ENCODE measurements at places on chromosomes 4 and X. TPM values are rescaled to one million over a fixed set of nuclear protein-coding genes. Genes with fewer than 3 reads are reported as not detected.

DNA sequence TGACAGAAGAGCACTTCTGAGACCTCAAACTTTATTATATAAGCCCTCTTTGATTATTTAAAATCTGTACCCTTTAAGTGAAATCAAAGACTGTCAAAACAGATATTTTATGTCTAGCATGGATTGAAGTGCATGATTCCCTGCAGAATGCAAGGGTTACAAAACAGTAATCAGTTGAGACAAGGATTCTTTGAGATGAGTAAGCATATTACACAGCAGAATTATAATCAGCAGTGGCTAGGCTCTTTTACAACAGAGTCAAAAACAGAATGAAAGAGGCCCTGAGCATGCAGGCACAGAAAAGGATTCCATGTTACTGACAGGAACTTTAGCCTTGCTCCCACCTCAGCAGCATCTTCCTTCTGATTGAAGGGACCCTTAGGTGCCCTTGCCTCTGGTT lies 487.9 kb upstream of the GALNT7 start:
- no peak for DNase-seq

DNA sequence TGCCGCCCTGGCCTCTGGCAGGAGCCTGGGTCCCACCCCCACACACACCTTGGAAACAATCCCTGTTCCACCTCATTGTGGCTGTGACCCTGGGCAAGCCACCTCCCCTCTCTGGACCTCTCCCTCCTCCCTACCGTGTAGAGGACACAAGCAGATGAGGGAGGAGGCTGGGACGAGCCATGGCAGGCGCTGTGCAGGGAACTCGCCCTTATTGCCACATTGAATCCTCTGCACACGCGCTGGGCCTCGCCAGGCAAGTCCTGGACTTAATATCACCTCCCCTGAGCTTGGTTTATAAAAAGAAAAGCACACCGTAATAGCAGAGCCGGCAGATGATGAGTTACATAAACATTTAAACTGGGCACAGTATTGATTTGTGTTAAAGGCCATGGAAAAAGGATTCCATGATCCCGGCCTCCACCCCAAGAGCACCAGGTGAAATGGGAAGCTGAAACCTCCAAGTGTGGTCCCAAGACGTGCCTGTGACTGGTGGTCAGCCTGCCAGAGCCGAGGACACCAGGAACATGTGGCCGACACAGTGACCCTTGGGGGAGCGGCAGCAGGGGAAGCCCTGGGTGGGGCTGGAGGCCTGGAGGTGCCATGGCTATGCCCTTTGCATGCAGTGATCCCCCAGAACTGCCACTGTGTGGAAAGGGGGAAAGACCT lies 81.1 kb downstream of the PPP2R2C start:
- DNase-seq = no peak

Gene HTN3
- not detected for total RNA-seq

GRCh38 chrX:22395372-22395771 lies 122.7 kb downstream of the CBLL2 start:
- DNase-seq = peak; percentile 21

- peak; percentile 65 for DNase-seq
Measured at GRCh38 chr4:138055890-138056289, 186.3 kb downstream of the SLC7A11 start.

- no peak for DNase-seq
Measured at GRCh38 chr4:163875327-163875726, 380.8 kb downstream of the TMA16 start.

- DNase-seq = peak; percentile 14
Measured at GRCh38 chrX:107429090-107429489, 20.4 kb upstream of the FRMPD3 start.

GRCh38 chrX:132258509-132258908 lies 39.3 kb upstream of the RAP2C start:
- no peak for DNase-seq

DNA sequence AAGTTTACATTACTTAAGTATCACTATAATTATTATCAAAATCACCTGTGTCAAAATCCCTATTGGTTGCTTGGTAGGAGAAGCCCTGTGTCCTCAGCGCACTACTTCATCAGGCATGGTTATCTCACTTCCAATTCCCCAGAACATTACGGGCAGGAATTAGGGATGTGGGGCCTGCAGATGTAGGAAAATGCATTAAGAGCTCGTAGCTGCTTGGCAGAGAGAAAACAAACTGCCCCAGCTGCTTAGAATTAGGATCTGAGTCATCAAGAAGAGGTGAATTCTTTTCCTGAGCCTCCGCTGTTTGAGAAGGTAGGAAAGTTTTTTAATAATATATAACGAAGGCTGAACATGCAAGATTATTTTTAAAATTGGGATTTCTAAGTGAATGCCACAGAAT lies 31.1 kb upstream of the CLNK start:
- DNase-seq = no peak

GRCh38 chr4:52618795-52619590 lies 40.1 kb downstream of the USP46 start:
- no peak for DNase-seq

GRCh38 chr4:143431526-143432257 lies 81.8 kb upstream of the SMARCA5 start:
- DNase-seq = no peak

DNA sequence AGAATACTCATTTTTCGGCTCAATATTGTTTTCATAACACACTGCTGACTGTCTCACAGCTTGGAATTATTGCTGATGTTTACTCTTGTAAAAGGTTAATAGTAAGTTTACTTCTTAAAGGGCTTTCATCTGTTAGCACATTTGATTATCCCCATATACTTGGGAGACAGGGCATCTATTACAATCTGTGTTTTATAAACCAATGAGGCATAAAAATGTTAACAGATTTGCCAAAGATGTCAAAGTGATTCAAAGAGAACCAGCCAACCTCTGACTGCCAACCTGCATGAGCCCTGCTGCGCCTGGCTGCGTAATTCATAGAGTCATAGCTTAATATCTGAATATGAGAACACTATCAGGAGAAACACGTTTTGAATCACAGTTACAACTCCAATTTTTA lies 665.6 kb downstream of the TRIML1 start:
- no peak for DNase-seq

DNA sequence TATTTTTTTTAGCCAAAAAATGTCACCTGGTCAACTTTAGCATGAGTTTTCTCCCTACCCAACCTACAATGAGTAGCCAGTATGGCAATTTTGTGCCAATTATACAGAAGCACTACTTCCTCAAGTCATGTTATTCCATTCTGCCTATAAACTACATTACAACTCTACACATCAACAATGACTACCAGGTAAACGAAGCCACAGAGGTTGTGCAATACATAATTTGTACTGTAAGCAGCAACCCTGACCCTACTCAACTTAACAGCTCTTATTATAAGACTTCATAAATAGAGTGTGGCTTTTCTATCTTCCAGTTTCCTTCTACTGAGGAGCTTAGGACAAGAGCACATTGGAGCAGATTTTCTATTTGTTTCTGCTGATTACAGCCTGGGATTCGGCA lies 160.5 kb downstream of the HS3ST1 start:
- no peak for DNase-seq

DNA sequence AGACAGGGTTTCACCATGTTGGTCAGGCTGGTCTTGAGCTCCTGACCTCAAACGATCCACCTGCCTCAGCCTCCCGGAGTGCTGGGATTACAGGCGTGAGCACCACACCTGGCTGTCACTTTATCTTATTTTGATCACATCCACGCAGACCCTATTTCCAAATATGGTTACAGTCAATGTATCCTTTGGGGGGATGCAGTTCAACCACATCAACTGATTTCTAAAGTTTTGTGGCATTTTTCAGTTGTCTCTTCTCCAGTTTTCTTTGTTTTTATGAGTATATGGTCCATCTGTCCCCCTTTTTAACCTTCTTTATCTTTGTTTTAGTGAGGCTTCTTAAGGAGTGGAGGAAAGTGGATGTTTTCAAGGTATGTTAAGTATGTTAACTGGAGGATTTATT lies 4.1 kb upstream of the HPF1 start:
- DNase-seq = no peak

DNA sequence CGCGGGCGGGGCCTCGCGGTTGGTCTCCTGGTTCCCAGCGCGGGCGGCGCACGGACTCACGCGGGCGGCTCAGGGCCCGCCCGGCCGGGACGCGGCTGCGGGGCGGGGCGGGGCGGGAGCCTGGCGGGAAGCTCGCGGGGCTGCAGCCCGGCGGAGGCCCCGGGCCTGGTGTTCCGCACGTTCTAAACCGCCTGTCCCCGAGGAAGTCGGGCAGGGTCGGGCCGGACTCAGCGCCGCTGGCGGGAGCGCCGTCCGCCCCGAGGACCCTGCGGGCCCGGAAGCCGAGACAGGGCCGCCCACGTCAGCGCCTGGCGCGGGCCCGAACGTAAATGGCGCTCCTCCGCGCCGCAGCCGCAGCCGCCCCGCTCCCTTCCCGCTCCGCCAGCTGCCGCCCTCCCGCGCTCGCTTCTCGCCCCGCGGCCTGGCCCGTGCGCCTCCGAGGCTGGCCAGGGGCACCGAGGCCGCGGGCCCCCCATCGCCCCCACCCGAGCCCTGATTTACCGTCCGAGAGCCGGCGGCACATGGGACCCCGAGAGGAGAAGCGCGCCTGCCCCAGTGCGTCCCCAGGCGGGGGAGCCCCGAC lies 309 bp upstream of the CTBP1 start:
- peak; percentile 71 for DNase-seq

DNA sequence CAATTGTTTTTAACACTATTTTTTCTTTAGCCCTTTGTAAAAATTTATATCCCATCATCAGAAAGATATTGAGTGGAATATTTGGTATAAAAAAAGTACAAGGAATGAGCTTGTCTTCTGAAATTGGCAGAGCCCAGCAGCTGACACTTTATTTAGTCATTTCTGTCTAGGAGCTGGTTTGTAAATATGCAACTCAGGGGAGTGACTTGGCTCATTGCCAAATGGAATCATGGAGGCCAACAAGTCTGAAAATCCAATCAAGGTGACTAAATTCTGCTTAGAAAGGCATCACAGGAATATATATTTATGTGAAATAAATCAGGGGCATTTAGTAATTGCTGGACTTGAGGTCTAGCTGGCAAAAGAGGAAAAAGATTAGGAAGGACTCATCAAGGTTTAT lies 74.4 kb downstream of the OTC start:
- DNase-seq = no peak

DNA sequence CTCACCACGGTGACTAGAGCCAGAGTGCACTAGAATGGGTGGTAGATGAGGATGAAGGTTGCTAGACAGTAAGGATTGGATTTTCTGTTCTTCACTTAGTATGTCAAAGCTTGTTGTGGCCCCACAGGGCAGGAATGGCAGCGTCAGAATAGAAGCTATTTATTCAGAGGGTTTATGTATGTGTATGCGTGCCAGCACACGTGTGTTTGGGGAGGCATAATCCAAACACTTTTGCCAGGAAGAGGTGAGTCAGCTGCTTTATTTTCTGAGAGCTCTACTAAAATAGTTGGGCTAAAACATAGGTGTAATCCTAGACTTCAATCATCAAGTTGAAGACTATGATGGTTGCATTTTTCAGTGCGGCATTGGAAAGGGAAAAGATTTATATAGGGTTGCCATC lies 1.2 kb upstream of the MAGEE2 start:
- DNase-seq = no peak

GRCh38 chrX:445727-446126 lies 59.0 kb upstream of the PPP2R3B start:
- DNase-seq = no peak

DNA sequence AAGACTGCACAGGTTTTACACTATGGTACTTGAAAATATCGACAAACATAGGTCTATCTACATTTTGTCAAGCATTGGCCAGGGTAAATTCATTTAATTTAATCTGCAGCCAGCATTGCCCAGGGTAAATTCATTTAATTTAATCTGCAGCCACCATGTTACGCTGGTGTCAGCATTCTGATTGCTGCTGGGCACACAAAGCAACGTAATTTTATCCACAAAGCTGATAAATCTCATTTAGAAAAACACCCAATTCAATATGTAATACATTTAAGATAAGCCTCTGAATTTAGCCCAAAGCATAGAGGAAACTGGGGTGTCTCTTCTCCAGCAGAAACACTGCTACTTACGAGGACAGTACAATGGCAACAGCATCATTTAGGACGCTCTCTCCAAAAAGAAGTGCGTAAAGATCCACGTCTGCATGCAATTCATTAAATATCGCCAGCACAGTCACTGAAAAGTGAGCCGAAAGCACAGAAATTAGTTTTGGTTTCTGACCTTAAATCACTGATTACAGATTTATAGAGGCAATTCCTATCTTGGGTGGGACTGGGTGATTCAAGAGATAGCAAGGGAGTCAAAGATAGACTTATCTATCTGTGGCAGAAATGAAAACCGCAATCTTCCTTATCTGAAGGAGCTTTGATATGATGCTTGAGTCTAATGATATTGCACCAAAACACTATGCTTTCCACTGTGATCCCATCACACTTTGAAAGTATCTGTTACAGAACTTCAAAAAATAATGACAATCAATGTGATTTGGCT lies 88.8 kb downstream of the CHST7 start:
- no peak for DNase-seq

DNA sequence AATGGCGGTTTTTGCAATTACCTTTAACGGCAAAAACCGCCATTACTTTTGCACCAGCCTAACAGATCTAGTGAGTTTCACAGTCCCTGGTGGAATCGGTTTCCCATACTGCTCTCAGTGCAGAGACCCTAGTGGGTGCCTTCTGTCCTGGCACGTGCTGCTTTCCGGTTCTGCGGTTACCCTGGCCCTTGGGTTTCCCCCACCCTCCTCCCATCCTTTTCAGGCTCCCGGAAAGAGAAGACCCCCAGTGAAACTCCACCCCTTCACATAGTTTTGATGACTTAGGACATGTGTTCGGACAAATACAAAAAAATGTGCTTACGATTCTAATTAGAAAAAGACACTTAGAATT lies 36.9 kb downstream of the NLGN3 start:
- DNase-seq = no peak

- DNase-seq = no peak
Measured at GRCh38 chr4:174697202-174697601, 131.8 kb downstream of the GLRA3 start.

Gene SMIM10
- 5.3 TPM for total RNA-seq

DNA sequence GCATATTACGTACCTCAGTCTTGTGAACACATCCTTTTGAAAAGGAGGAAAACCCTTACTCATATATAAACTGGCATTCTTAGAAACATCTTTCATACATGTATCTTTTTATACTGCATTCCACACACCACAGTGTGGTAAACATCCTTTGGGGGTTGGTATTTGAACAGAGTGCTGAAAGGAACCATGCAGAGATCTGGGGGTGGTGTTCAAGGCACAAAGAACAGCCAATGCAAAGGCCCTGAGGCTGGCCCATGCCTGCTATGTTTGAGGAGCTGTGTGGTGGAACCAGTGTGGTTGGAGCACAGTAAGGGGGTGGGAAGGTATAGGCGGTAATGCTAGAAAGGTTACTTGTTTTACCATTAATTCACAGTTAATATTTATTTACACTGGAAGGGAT lies 2.0 kb downstream of the ELK1 start:
- no peak for DNase-seq

All from HFFc6 (cell line).